Midbrain (tissue), 1 donor: ENCODE measurements at places on chromosomes 2 and 18.

DNA sequence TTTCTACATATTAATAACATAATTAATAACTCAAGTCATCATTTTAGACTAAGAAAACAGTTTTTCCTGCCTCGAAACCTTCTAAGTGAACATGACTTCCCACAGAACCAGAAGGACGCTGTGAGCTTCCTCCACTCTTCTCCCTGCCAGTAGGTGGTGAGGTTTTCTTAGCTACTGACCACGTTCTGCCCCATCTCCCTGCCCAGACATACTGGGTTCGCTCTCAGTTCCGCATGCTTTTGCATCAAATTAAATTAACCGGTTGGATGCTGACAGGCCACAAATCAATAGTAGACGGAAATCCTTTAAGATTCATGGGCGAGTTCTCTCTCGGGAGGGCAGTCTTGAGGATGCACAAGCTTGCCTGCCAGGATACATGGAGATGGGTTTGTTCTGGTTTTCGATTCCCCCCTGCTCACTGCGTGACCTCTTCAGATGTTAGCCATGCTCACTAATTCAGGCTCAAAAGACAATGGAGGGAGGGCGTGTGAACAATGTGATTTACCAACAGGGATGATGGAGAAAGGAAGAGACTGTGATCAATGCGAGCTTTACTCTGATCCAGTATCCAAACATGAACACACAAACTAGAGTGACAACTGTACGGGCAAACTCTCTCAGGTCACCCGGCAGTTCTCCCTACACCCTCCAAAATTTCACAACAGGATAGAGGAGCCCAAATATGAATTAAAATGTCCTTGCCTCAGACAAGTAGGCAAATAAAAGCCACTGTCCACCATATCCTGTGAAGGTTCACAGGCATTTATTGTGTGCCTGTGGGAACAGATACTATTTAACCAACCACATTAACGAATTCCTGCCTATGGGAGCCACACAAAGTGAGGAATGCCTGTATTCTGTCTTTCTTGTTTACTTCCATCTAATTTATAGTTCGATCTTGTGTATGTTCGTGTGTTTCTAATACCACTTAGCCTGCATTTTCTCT, 375.7 kb downstream of the EIPR1 start:
- DNase-seq, result peak; percentile 21

DNA sequence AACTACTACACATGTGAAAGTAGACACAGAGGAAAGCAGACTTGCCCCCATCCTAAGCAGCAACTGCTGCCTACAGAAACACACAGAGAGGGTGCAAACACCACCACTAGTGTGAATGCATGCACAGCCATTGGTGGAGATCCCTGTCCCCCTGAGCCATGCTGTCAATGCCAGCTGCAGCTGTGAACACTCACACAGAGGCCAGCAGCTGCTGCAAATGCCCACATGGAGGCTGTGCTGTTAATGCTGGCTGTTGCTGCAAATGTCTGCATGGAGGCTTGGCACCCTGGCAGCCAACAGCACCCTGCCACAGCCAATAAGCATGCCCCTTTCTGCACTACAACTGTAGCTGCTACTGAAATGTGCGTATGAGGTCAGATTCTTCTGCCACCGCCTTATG, 355.0 kb downstream of the LNPK start:
- DNase-seq, result no peak

- no peak for DNase-seq
These were observed 835.4 kb upstream of the CDH2 start for GRCh38 chr18:29012364-29012763.

- no peak for DNase-seq
These were observed 68.6 kb downstream of the DHRS9 start for GRCh38 chr2:169137924-169138323.

DNA sequence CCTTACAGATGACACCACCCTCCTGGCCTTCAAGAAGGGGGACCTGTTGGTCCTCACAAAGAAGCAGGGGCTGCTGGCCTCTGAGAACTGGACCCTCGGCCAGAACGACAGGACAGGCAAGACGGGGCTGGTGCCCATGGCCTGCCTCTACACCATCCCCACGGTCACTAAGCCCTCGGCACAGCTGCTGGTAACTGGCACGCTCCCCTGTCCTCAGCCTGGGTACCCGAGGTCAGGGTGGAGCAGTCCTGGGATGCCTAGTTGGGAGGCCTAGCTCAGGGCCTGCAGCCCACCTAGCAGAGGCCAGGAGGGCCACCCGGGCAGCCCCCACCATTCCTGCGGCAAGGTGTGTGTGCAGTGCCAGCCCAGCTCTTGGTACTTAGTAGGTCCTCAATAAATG, 16.3 kb upstream of the GPR17 start:
- DNase-seq, result no peak

DNA sequence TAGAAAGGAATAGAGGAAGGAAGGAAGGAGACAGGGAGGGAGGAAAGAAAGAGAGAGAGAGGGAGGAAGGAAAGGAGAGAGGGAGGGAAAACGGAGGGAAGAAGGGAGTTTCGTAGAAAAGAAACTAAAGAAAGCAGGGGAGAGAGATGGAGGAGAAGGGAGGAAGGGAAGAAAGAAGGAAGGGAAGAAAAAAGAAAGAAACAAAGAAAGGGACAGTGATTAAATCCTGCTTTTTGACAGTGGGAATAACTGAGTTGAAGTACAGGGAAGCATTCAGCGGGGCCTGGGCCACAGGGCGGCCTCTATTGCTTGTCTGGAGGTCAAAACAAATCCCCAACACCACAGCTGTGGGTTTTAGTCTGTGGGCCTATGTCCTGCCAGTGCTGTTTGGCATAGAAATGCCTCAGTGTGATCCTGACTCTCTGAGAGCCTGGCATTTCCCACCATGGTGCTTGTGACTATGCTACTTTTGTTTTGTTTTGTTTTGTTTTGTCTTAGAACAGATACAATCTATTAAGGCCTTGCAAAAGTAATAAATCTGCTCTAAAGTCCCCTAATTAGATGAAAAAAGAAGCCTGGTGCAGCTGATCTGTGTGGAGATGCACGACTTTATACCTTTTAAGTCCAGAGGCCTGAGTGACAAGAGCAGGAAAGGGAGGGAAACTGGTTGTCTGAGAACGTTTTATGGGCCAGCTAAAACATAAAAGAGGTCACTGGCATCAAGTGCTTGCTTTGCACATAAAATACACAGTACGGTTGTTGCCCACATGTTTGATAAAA, 40.0 kb downstream of the IL1RL2 start:
- DNase-seq, result peak; percentile 58

GRCh38 chr2:240509667-240510512, 47.9 kb downstream of the ANKMY1 start:
- no peak for DNase-seq

DNA sequence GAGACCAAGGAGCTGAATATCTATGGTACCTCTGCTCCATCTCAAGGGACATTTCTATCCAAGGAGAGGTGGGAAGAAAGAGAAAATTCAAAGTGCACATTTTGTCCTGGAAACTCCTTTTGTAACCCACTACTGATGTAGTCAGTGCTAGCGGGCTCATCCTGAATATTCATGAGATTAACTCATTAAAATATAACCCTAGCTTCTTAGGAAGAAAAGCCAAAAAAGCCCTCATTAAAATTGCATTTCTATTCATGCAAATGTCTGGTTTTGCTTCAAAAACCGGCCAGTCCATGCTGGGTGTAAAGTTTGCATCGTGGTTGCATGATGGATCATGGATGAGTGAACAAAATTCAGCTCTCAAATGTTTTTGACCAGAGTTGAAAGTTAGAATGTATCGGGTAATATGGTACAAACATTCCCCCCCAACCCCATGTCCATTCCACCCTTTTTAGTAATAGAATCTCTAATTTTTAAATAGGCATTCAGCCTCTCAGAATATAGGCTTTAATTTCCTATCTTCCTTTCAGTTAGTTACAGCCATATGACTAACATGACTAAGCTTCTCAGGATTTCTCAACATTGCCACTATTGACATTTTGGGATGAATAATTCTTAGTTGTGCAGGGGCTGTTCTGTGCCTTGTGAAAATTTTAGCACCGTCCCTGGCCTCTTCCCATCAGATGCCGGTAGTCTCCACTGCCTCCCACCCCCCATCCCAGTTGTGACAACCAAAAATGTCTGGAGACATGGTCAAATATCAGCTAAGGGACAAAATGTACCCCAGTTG, 104.2 kb upstream of the RND3 start:
- no peak for DNase-seq

DNA sequence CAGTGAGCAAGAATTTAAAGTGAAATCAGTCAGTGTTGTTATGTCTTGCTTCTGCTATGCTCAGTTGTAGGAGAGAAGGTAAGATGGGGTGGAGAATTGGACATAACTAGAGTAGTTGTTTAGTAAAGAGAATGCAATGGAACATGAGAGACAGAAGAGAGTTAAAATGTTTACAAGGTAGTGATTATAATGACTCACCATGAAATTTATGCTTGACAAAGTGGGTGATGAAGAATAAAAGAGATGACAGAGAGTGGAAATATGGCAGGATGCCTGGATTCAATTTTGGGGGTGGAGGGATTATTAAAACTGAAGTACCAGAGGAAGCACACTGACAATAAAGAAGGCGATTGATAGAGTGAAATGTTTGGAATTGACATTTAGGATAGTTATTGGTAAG, 10.6 kb downstream of the SCG2 start:
- no peak for DNase-seq

- no peak for DNase-seq
These were observed 26.2 kb downstream of the TTC21B start for GRCh38 chr2:165927353-165927752.

- no peak for DNase-seq
These were observed 56.4 kb upstream of the ITGB6 start for GRCh38 chr2:160256507-160256906.

DNA sequence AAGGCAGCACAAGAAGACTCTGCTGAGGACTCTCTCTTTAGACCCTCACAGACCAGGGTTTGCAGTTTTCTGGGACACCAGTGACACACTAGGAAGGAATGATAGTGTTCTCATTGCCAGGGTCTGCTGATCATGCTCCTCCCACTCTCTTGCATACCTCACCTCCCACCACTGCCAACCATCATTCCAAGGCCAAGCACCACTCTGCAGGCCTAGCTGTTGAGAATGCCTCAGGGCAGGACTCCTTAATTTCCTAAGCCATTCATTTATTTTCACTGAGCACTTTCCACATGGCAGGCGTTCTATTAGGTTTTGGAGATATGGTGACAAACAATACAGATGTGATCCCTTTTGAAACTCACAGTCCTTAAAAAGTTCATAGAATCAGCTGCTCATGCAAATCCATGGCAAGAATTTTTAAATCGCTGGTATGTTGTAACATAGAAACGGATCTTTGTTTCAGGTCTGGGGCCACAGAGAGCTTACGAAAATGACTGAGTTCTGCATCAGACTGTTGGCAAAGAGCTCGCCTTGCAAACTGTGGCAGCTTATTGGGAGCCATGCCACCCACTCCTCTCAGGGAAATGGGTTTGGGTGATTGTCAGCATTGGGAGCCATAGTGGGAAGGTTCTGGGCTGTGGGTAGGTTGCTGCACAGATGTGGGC, 78.5 kb downstream of the XDH start:
- no peak for DNase-seq
